ENCODE measurements at places on chromosomes 16 and 17. TPM values are rescaled to one million over a fixed set of nuclear protein-coding genes. Genes with fewer than 3 reads are reported as not detected.

TNFSF12 gene
- 22.8 TPM for total RNA-seq

DNA sequence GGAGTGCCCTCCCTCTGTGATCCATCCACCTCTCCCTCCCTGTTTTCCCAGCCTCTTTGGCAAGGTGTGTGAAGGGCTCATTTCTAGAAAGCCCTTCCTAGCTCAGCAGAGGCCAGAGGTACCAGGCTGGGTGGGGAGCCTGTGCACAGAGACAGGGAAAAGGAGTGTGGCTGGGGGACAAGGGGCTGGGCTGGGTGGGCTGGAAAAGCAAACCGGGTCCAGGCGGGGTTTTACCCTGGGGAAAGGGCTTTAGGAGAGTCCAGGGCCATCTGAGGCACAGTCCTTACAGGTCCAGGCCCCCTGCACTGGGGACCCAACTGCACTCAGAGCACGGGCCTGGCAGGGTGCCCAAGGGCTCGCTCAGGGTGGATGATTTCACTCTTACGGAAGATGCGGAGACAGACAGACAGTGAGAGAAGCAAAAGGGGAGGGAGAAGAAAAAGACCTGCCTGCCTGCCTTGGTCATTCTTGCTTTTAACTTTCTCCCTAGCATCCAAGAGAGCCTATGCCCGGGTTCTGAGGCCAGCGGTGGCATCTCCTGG lies 7.0 kb downstream of the CRHR1 start:
- no peak overlapping the region for H3K27ac ChIP-seq
- no peak for DNase-seq
- H3K4me1 ChIP-seq = no peaks in the 10 kb centered on the region
- H3K36me3 ChIP-seq = no peaks in the 10 kb centered on the region
- no peak overlapping the region for H3K4me3 ChIP-seq

- H3K27ac ChIP-seq = no peak overlapping the region
- H3K4me3 ChIP-seq = no peak overlapping the region
- peaks cover 64% of the 10 kb centered on the region for H3K36me3 ChIP-seq
- no peaks in the 10 kb centered on the region for H3K27me3 ChIP-seq
- DNase-seq = peak; percentile 78
Observed at GRCh38 chr17:44074231-44074910, 3.8 kb downstream of the G6PC3 start.

KRT35 gene
- not detected for total RNA-seq

ASGR1 gene
- 0.16 TPM for total RNA-seq

DNA sequence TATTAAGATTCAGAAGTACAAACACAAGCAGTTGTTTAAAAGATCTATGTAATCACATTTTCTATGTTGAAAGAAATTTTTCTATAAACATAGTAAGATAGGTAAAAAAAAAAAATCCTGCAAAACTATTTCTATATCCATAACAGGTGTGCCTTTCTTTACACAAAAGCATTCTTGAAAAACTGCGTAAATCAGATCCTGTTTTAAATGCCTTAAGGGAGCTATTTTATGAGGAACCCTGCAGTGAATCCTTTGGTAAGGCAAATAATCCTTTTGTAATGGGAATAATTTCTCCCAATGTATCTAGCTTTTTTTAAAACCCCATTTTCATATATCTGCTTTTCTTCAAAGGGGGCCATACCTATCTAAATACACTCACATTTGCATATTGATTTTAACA lies 157.3 kb downstream of the AATF start:
- peaks cover 19% of the 10 kb centered on the region for H3K36me3 ChIP-seq
- no peak for DNase-seq
- no peak overlapping the region for H3K4me3 ChIP-seq
- H3K4me1 ChIP-seq = no peaks in the 10 kb centered on the region
- no peak overlapping the region for H3K27ac ChIP-seq

DNASE1L2 gene
- total RNA-seq = 1.4 TPM

CDH8 gene
- not detected for total RNA-seq

- no peaks in the 10 kb centered on the region for H3K27me3 ChIP-seq
- no peak overlapping the region for H3K4me3 ChIP-seq
- no peaks in the 10 kb centered on the region for H3K36me3 ChIP-seq
- no peaks in the 10 kb centered on the region for H3K4me1 ChIP-seq
- no peak overlapping the region for H3K27ac ChIP-seq
Observed at GRCh38 chr17:61511480-61512182, 59.4 kb downstream of the TBX4 start.

TUBB3 gene
- 58.2 TPM for total RNA-seq

DNA sequence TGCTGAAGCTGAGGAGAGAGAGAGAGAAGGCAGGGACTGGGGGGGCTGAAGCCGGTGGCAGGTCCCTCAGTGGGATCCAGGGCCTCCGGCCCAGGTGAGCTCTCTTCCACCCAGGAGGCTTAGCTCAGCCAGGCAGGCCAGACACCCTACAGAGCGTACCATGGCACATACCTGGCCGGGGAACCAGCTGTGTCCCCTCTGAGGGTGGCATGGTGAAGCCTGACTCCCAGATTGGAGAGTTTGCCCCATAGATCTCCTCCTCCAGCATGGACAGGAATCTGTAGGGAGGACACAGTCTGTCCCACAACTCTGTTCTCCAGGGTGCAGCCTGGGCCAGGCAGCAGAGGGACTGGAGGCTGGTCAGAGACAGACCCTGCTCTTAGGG lies 3.0 kb downstream of the KAT2A start:
- peaks cover 10% of the 10 kb centered on the region for H3K4me1 ChIP-seq
- no peak overlapping the region for H3K4me3 ChIP-seq
- no peaks in the 10 kb centered on the region for H3K27me3 ChIP-seq
- no peak overlapping the region for H3K27ac ChIP-seq
- peaks cover 42% of the 10 kb centered on the region for H3K36me3 ChIP-seq

DRC7 gene
- not detected for total RNA-seq

SLC16A11 gene
- not detected for total RNA-seq

COG1 gene
- 29.3 TPM for total RNA-seq

GRCh38 chr17:36198831-36199465 lies 2.4 kb upstream of the CCL3L1 start:
- no peaks in the 10 kb centered on the region for H3K36me3 ChIP-seq
- H3K4me1 ChIP-seq = no peaks in the 10 kb centered on the region
- no peak overlapping the region for H3K27ac ChIP-seq
- H3K27me3 ChIP-seq = no peaks in the 10 kb centered on the region

NOS2 gene
- not detected for total RNA-seq

DNA sequence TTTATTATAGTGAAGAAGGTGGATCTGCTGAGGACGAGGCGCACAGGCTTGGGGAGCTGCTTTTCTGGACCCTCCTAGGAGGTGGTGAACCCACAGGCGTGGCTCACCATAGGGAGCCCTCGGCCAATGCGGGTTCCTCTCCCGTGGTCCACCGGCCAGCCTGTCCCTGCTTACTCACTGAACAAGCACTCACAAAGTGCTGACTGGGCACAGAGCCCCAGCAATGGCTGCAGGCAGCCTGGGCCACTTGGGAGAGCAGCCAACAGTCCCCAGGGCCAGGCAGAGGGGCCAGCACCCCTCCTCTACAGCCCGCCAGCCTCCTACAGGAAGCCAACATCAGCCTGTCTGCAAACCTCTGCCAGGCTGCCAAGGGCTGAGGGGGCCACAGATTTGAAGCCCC lies 19.1 kb upstream of the NCBP3 start:
- H3K4me1 ChIP-seq = no peaks in the 10 kb centered on the region
- H3K27ac ChIP-seq = no peak overlapping the region
- no peak overlapping the region for H3K4me3 ChIP-seq

GRCh38 chr17:55266051-55266957 lies 1.5 kb downstream of the HLF start:
- H3K36me3 ChIP-seq = no peaks in the 10 kb centered on the region
- no peak overlapping the region for H3K4me3 ChIP-seq
- peaks cover 78% of the 10 kb centered on the region for H3K27me3 ChIP-seq
- peaks cover 16% of the 10 kb centered on the region for H3K4me1 ChIP-seq
- DNase-seq = no peak
- no peak overlapping the region for H3K27ac ChIP-seq

DNA sequence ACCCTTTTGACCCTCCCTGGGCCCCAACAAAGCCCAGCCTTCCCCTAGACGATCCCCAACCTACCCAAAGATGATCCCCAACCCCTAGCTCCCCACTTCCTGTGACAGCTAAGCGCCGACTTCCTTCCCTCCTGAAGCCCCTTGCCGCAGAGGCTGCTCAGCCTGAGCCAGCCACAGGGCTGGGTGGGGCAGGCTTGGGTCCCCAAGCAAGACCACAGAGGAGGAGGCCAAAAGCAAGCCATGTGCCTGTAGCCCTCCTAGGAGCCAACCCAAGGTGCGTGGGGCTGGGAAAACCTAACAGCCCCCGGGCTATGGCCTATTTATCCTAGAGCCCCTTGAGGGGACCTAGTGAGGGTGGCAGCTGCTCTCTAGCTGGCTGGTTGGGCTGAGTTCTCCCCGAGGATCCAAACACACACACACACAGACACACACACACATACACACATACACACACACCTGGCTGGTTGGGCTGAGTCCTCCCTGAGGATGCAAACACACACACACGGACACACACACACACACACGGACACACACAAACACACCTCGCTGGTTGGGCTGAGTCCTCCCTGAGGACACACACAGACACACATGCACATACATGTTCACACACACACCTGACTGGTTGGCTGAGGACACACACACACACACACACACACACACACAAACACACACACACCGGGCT lies 4.8 kb downstream of the ARRB2 start:
- DNase-seq = no peak
- H3K4me1 ChIP-seq = peaks cover 13% of the 10 kb centered on the region
- no peaks in the 10 kb centered on the region for H3K27me3 ChIP-seq
- H3K36me3 ChIP-seq = no peaks in the 10 kb centered on the region
- H3K27ac ChIP-seq = no peak overlapping the region

DNA sequence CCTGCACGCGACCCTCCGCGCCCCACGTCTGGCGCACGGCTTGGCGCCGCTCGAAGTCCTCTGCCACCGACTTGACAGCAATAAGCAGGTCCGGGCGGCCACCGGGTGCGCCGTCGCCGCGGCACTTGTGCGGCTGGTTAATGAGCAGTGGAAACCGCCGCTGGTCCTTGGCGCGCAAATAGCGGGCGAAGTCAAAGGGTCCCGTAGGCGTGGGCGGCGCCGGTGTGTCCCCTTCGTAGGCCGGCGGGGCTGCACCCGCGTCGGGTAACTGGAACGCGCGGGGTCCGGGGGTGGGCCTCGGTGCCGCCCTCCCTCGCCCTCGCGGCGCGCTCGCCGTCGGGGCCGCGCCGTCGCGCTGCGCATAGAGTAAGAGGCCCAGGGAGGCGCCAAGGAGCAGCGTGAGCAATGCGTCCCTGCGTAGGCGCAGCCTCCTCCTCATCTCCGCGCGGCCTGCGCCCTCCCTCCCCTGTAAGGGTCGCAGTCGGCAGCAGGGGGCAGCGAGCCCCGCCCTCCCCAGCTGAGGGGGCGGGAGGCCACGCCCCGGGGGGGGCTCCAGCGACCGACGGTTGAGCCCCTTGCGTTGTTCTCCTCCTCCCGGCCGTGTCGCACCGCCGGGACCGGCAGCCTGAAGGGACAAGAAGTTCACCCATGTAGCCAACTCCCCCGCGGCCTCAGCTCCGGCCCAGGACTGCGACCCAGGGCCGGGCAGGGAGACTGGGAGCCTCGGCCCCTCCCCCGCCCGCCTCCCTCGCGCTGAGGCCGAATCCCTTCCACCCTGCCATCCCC lies 558 bp downstream of the B3GNT9 start:
- peak; percentile 71 for DNase-seq
- H3K4me1 ChIP-seq = peaks cover 28% of the 10 kb centered on the region
- peak overlapping the region; percentile 83 for H3K27ac ChIP-seq
- H3K4me3 ChIP-seq = peak overlapping the region; percentile 70
- H3K27me3 ChIP-seq = no peaks in the 10 kb centered on the region
- H3K36me3 ChIP-seq = peaks cover 61% of the 10 kb centered on the region

DNA sequence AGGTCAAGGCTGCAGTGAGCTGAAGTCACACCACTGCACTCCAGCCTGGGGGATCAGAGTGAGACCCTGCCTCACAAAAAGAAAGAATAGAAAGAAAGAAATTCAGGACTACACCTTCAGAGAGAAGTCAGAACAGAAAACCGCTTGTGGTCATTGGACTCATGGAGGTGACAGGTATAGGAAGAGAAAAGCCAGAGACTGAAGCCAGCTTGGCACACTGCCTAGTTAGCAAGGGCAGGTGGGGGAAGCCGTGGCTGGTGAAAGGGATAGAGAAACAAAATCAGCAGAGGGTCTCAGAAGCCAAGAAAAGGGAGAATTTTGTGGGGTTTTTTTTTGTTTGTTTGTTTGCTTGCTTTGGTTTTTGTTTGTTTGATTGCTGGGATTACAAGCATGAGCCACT lies 32.9 kb upstream of the SKAP1 start:
- no peaks in the 10 kb centered on the region for H3K36me3 ChIP-seq
- H3K4me3 ChIP-seq = no peak overlapping the region
- no peak overlapping the region for H3K27ac ChIP-seq
- no peak for DNase-seq
- H3K27me3 ChIP-seq = peaks cover 9% of the 10 kb centered on the region

CNTNAP4 gene
- not detected for total RNA-seq

DNA sequence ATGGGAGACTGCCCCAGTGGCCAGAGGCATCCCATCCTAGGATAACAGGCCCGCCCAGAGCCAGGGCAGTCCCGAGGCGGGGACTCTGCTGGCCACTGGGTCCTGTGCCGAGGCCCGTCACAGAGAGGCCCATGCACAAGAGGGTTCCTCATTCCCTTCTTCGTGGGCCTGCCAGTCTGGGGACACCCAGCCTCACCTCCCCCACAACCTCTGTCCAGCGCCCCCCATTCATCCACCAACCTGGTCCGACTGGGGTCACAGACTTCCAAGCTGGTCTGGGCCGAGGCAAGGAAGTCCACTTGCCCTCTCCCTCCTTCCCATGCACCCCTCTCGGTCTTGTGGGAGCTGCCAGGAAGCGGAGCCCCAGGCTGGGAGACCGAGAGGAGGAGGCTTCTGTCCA lies 94.2 kb upstream of the PLCG2 start:
- H3K27me3 ChIP-seq = no peaks in the 10 kb centered on the region
- no peak overlapping the region for H3K4me3 ChIP-seq
- no peaks in the 10 kb centered on the region for H3K4me1 ChIP-seq
- no peak for DNase-seq

- no peaks in the 10 kb centered on the region for H3K36me3 ChIP-seq
- H3K27me3 ChIP-seq = no peaks in the 10 kb centered on the region
- no peak overlapping the region for H3K27ac ChIP-seq
- no peak for DNase-seq
Observed at GRCh38 chr17:570388-570787, 144.3 kb downstream of the VPS53 start.

- peaks cover 29% of the 10 kb centered on the region for H3K4me1 ChIP-seq
- peaks cover 36% of the 10 kb centered on the region for H3K36me3 ChIP-seq
- H3K27ac ChIP-seq = no peak overlapping the region
- H3K4me3 ChIP-seq = no peak overlapping the region
- no peak for DNase-seq
Observed at GRCh38 chr17:82867763-82868325, 28.0 kb upstream of the ZNF750 start.

Data from SJSA1 (cell line).